ENCODE measurements at places on chromosomes 3 and 15. TPM values are rescaled to one million over a fixed set of nuclear protein-coding genes. Genes with fewer than 3 reads are reported as not detected.

FAM3D gene
- 0.14 TPM for total RNA-seq

MCF2L2 gene
- 1.1 TPM for total RNA-seq

LPCAT4 gene
- 7.1 TPM for total RNA-seq

SAMMSON gene
- under 0.01 TPM for total RNA-seq

PPARG gene
- total RNA-seq = 4.3 TPM

GPR87 gene
- total RNA-seq = 4.0 TPM

FGF12 gene
- total RNA-seq = 0.19 TPM

NDN gene
- 26.5 TPM for total RNA-seq

LRRC31 gene
- total RNA-seq = 0.09 TPM

LSAMP gene
- total RNA-seq = 1.5 TPM

LIPC gene
- 2.4 TPM for total RNA-seq

CRYBG3 gene
- 9.2 TPM for total RNA-seq

ANXA2 gene
- 299 TPM for total RNA-seq

TNFSF10 gene
- total RNA-seq = 36.9 TPM

FOXB1 gene
- 0.05 TPM for total RNA-seq

SLC25A20 gene
- 26.3 TPM for total RNA-seq

CPN2 gene
- total RNA-seq = 0.05 TPM

ZNF662 gene
- total RNA-seq = 2.8 TPM

TYRO3 gene
- 1.3 TPM for total RNA-seq

TMEM89 gene
- total RNA-seq = not detected

TIMP4 gene
- 0.66 TPM for total RNA-seq

SH2D7 gene
- total RNA-seq = 0.05 TPM

PRRT3 gene
- total RNA-seq = 1.4 TPM

FSIP1 gene
- total RNA-seq = 0.76 TPM

LDHAL6B gene
- total RNA-seq = not detected

STAB1 gene
- 19.5 TPM for total RNA-seq

ZNF80 gene
- 0.09 TPM for total RNA-seq

SCG3 gene
- total RNA-seq = 0.19 TPM

TGFBR2 gene
- 41.0 TPM for total RNA-seq

IGSF10 gene
- 1.9 TPM for total RNA-seq

PAQR9 gene
- 0.05 TPM for total RNA-seq

CX3CR1 gene
- total RNA-seq = 2.3 TPM

MYO5C gene
- total RNA-seq = 3.2 TPM

FOXL2NB gene
- under 0.01 TPM for total RNA-seq

ALG1L2 gene
- 0.28 TPM for total RNA-seq

NR2E3 gene
- 0.05 TPM for total RNA-seq

GRK7 gene
- not detected for total RNA-seq

HRG gene
- not detected for total RNA-seq

SLC28A2 gene
- total RNA-seq = not detected

INKA1 gene
- 4.2 TPM for total RNA-seq

GOLGA8J gene
- 0.05 TPM for total RNA-seq

CYP8B1 gene
- not detected for total RNA-seq

SLC24A5 gene
- 0.05 TPM for total RNA-seq

CLDN16 gene
- 0.52 TPM for total RNA-seq

GOLGA8G gene
- under 0.01 TPM for total RNA-seq

BFSP2 gene
- total RNA-seq = 3.6 TPM

OR4F15 gene
- not detected for total RNA-seq

HHLA2 gene
- 0.24 TPM for total RNA-seq

HEMK1 gene
- total RNA-seq = 20.7 TPM

THBS1 gene
- total RNA-seq = 9.0 TPM

GRM7 gene
- 1.7 TPM for total RNA-seq

TWF2 gene
- total RNA-seq = 60.5 TPM

SGO1 gene
- 11.1 TPM for total RNA-seq

RTP1 gene
- 0.05 TPM for total RNA-seq

HIGD2B gene
- total RNA-seq = 0.09 TPM

All from thymus (tissue), 14 donors.